K562 (cell line): ENCODE measurements at places on chromosomes 4 and X. TPM values are rescaled to one million over a fixed set of nuclear protein-coding genes. Genes with fewer than 3 reads are reported as not detected.

Gene NXF2
- polyA plus RNA-seq, result 9.8 and 13.2 TPM in 2 replicates

DNA sequence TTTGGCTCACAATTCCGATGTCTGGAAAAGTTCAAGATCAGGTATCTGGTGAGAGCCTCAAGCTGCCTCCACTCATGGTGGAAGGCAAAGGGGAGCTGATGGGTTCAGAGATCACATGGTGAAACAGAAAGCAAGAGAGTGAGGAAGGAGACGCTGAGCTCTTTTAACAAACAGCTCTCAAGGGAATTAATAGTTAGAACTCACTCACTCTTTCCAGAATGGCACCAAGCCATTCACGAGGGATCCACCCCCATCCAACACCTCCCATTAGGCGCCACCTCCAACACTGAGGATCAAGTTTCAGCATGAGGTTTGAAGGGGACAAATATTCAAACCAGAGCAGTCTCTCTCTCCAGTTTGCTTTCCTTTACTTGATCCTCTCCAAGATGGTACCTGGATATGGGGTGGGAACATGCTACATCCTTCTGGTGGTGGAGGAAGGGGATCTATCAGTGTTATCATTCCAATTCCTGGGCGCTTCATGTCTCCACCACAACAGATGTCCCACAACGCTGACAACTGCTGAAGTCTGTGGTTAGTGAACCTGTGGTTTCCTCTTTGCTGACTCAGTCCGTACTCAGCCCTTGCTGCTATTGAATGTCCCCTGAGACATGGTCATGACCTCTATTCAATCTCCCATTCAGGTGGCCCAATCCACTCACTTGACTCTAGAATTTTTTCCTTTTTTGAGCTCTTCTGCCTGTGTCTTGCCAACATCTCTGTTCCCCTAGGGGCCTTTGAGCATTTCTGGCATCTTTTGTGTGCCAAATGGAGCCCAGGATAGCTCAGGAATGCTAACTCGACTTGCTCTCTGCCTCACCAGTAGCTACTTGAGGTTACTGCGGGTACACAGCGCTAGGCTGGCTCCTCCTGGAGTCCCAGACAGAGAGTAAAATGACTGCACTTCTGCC lies 395.2 kb downstream of the MID1IP1 start:
- H3K4me1 ChIP-seq, result no peaks in the 10 kb centered on the region; the same call in 1 of the 2 replicates
- H3K27ac ChIP-seq, result 0 out of 3 replicates have a peak overlapping the region, but pooled peaks have one; percentile 18
- DNase-seq, result peak; percentile 31
- H3K4me3 ChIP-seq, result no peak overlapping the region

Gene ASB9
- 1.1 and 1.8 TPM in 2 replicates for polyA plus RNA-seq

- H3K36me3 ChIP-seq, result no peaks in the 10 kb centered on the region
- DNase-seq, result no peak
- no peaks in the 10 kb centered on the region for H3K4me1 ChIP-seq
- peaks cover 8% of the 10 kb centered on the region for H3K27me3 ChIP-seq
Observed at GRCh38 chrX:3348191-3348590, 1.7 kb upstream of the MXRA5 start.

Gene MAOA
- polyA plus RNA-seq, result 1.3 and 2.8 TPM in 2 replicates

Gene CACNA1F
- 0.15 and 0.41 TPM in 2 replicates for polyA plus RNA-seq

DNA sequence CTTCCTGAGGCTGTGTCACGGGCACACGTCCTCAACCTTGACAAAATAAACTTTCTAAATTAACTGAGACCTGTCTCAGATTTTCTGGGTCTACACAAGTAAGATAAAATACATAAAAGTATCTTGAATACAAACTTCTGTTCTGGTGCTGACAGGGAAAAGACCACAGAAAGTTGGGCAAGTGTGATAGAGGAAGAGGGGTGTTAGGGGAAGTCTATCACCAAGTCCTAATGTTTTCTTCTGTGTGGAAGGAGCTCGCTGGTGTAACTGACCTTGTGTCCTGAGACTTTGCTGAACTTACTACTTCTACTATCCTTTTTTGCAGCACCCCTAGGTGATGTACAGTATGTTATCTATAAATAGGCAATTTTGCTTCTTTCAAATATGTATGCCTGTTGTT lies 97.0 kb upstream of the STIM2 start:
- no peak for DNase-seq
- H3K4me1 ChIP-seq, result 0 out of 2 replicates have a peak, but pooled peaks cover 2% of the 10 kb centered on the region

Gene GLRA3
- 0.07 and 0.08 TPM in 2 replicates for polyA plus RNA-seq

Gene PWWP3B
- polyA plus RNA-seq, result not detected in 2 replicates

DNA sequence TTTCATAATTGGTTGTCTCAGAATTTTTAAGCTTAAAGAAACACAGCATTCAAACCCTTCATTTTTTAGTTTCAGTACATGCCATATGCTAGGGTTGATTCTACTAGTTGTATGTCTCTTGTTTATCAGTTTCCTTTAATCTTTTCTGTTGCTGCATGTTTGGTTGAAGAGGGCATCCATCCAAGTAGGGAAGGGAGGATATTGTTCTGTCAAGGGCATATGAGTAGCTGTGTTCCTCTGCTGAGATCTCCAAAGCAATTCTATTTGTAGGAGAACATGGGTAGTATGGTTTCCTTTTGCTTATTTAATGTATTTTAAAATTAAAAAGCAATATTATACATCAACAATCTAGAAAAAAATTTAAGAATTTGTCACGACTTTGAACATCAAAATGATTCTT lies 167.7 kb downstream of the FHIP1A start:
- DNase-seq, result no peak
- no peaks in the 10 kb centered on the region; the same call in 1 of the 2 replicates for H3K27me3 ChIP-seq
- H3K4me3 ChIP-seq, result no peak overlapping the region
- H3K27ac ChIP-seq, result no peak overlapping the region

DNA sequence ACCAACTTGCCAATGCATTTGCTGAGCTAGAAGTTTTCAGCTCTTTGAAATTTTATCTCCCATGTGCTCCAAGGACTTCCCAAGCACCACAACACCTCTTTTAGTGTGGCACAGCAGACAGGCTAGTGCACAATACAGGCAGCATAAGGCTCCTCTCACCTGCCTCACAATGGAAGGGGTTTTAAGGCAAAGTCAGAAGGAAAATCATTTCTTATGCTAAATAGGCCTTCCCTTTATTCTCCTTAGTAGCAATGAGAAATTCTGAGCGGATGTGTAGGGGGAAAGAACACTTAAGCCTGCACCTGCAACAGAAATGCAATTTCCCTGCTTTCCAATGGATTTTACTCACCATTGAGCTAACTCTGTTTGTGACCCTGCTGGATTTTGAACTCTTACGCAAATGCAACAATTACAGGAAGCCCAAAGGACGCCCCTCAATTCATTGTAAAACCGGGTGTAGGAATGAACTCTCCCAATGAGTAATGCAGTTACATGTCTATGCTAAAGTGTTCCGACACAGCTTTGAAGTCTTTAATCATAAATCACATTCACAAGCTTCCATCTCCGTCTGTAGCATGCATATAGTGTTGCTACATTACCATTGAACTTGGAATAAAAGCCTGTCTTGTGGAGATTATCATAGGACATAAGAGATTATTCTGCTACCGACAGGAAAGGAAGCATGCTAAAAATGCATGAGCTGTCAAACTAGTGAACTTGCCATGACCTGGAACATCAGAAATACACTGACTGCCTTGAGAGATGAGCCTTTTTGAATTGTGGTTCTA lies 1084.9 kb downstream of the RPA4 start:
- no peaks in the 10 kb centered on the region for H3K36me3 ChIP-seq
- DNase-seq, result no peak
- H3K27me3 ChIP-seq, result no peaks in the 10 kb centered on the region
- no peaks in the 10 kb centered on the region for H3K4me1 ChIP-seq

Gene SLITRK2
- not detected in 2 replicates for polyA plus RNA-seq

DNA sequence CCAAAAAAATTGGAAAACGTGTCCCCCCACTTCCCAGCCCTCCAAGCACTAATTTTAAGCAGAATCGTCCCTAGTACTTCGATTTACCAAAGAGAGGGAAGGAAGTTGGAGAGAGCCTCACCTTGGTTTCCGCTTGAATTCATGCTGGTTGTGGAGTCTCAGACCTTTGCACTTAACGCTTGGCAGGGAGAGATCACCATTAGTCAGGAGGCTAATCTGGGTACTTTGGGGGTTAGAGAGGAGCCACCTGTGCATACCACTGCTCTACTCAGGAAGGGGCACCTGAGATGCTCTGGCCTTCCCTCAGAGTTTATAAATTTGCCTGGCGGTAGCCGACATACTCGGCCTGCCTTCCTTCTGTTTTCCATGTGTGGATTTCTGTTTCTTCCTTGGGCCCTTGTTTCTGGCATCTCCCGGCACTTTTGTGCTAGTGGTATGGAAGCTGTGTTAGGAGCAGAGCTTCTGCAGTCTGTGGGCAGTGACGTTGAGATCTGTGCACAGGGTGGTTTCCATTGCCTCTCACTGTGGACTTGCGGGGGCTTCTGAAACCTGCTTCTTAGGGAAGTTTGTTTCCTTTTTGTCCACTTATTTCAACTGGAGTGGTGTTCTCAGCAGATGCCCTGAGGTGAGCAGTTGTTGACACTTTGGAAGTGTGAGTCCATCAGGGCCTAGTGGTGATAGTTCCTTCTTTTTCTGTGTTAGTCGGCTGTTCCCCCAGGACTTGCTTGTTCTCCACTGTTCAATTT lies 104.2 kb downstream of the TMEM131L start:
- no peak for DNase-seq
- H3K4me3 ChIP-seq, result no peak overlapping the region
- H3K27ac ChIP-seq, result no peak overlapping the region
- H3K36me3 ChIP-seq, result peaks cover 18% of the 10 kb centered on the region

Gene MGARP
- not detected in 2 replicates for polyA plus RNA-seq

- H3K36me3 ChIP-seq, result no peaks in the 10 kb centered on the region
- no peak overlapping the region for H3K4me3 ChIP-seq
- H3K27me3 ChIP-seq, result no peaks in the 10 kb centered on the region
- H3K27ac ChIP-seq, result no peak overlapping the region
Observed at GRCh38 chr4:176799653-176800052, 6.9 kb upstream of the VEGFC start.

DNA sequence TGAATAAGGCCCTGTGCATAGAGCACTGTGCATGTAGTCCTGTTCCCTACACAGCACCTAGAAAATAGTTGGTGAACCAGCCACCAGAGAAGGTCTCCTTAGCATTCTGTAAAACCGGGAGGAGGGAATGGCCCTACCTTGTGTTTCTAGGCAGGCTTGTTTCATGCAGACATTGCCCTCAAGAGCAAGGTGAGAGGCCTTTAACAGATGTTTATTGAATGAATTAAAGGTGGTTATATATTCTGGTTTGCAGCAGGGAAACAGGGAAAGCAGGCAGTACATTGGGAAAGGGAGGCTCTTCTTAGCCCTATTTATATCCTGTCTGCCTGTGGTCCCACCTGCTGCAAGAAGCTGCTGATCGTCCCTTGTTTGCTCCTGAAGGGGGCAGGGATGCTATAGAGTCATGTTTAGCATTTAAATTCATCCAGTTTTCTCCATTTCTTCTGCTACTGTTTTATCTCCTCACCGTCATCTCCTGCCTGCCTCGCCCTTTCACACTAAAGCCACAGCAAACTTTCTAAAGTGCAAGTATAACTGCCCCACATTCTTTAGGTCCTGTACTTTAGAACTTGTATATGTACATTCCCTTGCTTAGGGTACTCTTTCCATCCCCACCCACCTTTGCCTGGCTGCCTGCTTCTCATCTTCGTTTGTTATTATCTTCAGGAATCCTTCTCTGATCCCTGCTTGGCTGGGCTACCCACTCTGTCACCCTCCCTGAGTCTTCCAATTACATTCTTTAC lies 60.3 kb downstream of the EGF start:
- H3K27me3 ChIP-seq, result no peaks in the 10 kb centered on the region; the same call in 2 of the 3 replicates
- H3K27ac ChIP-seq, result no peak overlapping the region
- H3K36me3 ChIP-seq, result no peaks in the 10 kb centered on the region
- no peak overlapping the region for H3K4me3 ChIP-seq
- DNase-seq, result peak; percentile 10

- no peak overlapping the region for H3K27ac ChIP-seq
- no peak for DNase-seq
- no peaks in the 10 kb centered on the region for H3K4me1 ChIP-seq
- H3K36me3 ChIP-seq, result no peaks in the 10 kb centered on the region
Observed at GRCh38 chrX:46814966-46815365, 21.9 kb upstream of the RP2 start.

GRCh38 chr4:16176621-16177020 lies 49.6 kb downstream of the TAPT1 start:
- H3K36me3 ChIP-seq, result peaks cover 55% of the 10 kb centered on the region
- no peaks in the 10 kb centered on the region for H3K27me3 ChIP-seq
- no peak overlapping the region for H3K4me3 ChIP-seq

DNA sequence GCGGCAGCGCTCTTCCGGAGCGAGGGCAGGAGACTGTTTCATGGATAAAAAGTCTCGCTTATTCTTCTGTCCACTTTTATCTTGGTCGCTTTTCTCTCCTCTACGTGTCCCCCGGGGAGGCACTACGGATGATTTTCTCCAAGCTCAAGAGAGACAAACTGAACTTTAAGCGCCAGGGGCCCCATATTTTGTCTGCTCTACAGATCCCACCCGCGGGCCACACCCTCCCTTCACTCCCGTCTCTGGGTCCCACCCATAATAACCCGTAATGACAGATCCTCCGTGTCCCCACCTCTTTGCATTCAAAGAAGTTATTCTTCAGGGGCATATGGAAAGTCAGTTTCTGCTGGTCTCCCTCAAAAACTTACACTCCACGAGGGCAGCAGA lies at the start of gene CORIN:
Gene CORIN, minus strand, starts transcription at position 160 of the 387 bp plus-strand sequence. Its CDS starts 118 bp downstream, at position 42.
- H3K4me3 ChIP-seq, result no peak within 1 kb of the TSS
- DNase-seq, result no peak
- H3K4me1 ChIP-seq, result peaks cover 13% of the 10 kb centered on the region
- H3K36me3 ChIP-seq, result peaks cover 3% of the 10 kb centered on the region; the same call in 1 of the 3 replicates

DNA sequence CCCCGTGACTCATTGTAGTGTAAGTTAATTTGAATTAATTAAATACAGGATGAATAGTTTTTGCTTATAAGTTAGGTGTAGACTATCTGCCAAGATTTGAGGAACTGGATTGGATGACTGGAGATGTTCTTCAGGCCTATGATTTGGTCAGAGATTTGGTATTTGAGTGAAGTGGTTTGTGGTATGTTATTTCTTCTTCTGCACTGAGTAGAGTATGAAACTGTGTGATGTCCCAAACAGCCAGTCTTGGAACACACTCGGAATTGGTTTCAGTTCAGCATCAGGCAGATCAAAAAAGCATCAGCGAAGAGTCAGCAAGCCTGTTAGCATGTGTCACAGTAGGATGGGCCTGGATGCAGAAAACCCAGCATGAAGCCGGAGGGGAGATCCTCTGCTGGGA lies 294.1 kb downstream of the ARHGAP10 start:
- no peaks in the 10 kb centered on the region for H3K27me3 ChIP-seq
- H3K36me3 ChIP-seq, result no peaks in the 10 kb centered on the region
- H3K4me3 ChIP-seq, result no peak overlapping the region
- DNase-seq, result no peak
- H3K27ac ChIP-seq, result no peak overlapping the region

DNA sequence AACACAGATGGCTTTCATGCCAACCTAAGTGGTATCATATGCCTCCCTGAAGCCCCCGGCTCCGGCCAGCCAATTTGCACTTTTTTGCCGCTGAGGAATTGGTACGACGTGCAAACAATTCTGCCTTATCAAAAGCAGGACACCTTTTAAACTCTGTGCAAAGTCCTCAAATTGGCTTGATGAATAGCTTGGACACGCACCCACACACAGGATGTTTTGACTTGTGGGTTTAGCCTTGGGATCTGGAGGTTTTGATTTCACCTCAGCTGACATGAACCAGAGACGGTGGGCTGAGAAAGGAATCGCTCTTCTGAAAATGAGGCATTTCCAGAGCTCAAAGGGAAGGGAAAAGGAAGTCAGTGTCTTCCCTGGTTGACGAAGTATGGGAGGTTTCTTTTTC lies 110.8 kb upstream of the SHOX start:
- no peak overlapping the region for H3K27ac ChIP-seq
- no peak for DNase-seq
- no peaks in the 10 kb centered on the region for H3K27me3 ChIP-seq

- H3K27ac ChIP-seq, result no peak overlapping the region
- no peak overlapping the region for H3K4me3 ChIP-seq
- no peaks in the 10 kb centered on the region for H3K4me1 ChIP-seq
- DNase-seq, result no peak
- no peaks in the 10 kb centered on the region for H3K27me3 ChIP-seq
- no peaks in the 10 kb centered on the region for H3K36me3 ChIP-seq
Observed at GRCh38 chrX:115616943-115617563, 56.1 kb downstream of the PLS3 start.

Gene MAGEB17
- 0.27 TPM in 1 of 2 replicates, not detected in the other for polyA plus RNA-seq

Gene PCDH18
- polyA plus RNA-seq, result not detected in 2 replicates

Gene CT83
- not detected in 2 replicates for polyA plus RNA-seq
